Karpas-422 (cell line): ENCODE measurements at places on chromosomes 16 and 17. TPM values are rescaled to one million over a fixed set of nuclear protein-coding genes. Genes with fewer than 3 reads are reported as not detected.

- peak; percentile 57 for DNase-seq
Observed at GRCh38 chr16:51971184-51971583, 575.8 kb downstream of the TOX3 start.

DNA sequence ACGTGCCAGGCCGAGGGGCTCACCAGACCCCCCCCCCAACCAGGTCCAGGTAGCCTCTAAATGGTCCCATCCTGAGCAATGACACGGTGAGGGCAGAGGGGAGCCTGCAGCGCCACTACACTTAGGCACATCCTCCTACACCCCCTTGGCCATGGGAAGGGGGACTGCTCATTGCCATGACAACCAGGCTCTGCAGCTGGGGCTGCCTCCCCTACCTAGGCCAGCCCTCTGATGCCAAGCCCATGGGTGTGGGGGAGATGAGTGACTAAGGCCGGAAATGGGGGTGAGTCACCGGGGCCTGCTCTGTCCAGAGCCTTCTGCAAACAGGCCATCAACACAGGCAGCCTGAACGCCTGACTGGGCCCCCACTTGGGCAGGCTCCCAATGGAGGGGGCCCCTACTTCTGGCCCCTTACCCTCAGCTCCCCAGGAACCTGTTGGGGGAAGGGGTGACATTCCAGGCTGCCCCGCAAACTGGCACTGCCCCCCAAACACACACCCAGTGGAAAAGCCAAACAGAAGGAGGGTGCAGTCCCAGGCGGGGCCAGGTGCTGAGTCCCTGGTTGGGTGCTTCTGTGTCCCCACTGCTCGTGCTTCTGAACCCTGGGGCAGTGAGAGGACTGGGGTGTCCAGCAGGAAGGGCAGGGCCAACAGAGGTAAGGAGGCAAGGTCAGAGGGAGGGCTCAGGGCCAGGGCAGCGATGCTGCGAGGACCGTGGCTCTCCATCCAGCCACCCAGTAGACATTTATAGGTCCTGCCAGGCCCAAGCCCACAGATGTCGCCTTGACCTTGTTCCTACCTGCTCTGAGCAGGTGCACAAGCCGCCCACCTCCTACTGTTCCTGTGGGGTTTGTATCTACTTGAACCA is 8.2 kb downstream of the PLCD3 start:
- DNase-seq, result peak; percentile 60

The TEDC2 gene
- total RNA-seq, result 6.4 and 27.7 TPM in 2 replicates

The VAT1L gene
- total RNA-seq, result 5.1 and 5.8 TPM in 2 replicates

The RGS9 gene
- total RNA-seq, result 12.9 and 13.4 TPM in 2 replicates

The RNF222 gene
- total RNA-seq, result not detected in 2 replicates
